Activated naive CD4-positive, alpha-beta T cell (primary cell): ENCODE measurements at places on chromosomes 12 and 14.

- no peak for DNase-seq
Observed at GRCh38 chr12:45336762-45337596, 121.1 kb downstream of the ANO6 start.

GRCh38 chr12:109510196-109510595 lies 32.8 kb downstream of the UBE3B start:
- no peak for DNase-seq

DNA sequence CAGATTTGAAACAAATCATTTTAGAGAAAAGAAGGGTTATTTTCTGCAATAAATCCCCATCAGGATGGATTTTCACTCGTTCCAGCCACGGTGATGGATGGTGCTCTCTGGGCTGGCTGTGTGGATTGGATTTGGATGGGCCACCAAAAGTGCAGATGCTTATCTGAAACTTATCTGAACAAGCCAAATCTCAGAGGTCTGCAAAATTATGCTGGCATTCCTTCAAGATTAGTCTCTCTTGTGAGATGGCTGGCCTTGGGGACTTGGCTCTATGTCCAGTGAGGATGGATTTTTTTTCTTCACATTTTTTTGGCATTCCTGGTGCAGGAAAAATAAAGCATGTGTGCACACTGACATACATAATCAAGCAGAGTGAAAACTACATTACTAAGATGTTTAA lies 341.9 kb downstream of the GXYLT1 start:
- DNase-seq = no peak

DNA sequence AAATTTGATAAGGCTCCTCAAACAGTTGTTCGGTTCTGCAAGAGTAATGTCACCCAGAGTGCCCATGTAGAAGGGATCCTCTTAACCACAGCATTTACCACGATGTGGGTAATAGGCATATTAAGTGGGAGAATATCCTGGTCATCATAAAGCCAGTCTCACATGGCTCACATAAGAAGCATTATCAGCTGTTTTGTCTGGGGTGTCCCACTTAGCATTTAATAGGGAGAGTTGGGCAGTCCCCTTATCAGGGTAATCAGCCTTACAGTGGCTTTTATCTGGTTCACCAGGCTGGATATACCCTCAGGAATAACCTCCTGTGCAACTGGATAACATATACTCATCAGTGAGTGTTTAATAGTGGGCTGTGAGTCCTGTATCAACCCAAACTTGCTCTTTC lies 12.9 kb upstream of the TMEM263 start:
- no peak for DNase-seq

GRCh38 chr14:34997762-34998161 lies 15.0 kb downstream of the SRP54 start:
- DNase-seq = no peak

DNA sequence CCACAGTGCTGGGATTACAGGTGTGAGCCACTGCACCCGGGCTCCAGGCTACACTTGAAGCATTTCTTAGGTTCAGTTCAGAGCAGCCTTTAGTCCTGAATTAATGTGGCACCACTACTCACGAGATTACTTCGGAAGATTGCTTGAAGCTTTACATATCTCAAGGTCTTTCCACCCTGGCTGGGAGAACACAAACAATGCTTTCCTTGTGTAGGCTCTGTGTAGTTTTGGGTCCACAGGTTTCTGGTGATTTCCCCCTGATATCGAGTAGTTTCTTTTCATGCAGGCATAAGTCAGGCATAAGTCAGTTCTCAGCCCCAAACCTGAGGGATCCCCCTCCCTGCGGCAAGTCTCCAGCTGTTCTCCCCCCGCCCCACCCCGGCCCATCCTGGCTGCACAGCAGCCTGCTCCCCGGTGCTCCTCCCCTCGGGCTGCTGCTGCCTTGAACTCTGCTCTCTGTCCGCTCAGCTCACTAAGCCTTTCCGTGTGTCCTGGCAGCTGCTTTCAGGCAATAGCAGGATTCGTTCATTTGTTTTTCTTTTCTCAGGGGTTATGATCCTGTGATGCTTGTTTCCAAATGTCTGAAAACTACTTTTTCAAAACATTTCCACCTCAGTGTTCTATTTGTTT lies 417.7 kb downstream of the TMEM121 start:
- no peak for DNase-seq

DNA sequence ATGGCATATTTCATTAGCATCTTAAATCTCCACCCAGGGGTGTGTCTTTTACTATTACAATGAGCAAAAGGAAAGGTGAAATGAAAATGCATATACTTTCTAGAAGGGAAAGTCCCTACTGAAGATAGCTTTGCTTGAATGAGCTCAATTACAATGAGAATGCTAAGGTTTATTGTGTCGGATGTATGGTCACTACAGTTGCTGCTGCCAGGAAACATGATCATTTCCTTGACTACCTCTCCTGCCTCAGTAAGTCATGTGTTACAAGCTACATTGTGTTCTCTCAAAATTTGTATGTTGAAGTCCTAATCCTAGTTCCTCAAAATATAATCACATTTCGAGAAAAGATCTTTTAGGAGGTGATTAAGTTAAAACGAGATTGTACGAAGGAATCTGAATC lies 322.2 kb downstream of the MDGA2 start:
- no peak for DNase-seq

DNA sequence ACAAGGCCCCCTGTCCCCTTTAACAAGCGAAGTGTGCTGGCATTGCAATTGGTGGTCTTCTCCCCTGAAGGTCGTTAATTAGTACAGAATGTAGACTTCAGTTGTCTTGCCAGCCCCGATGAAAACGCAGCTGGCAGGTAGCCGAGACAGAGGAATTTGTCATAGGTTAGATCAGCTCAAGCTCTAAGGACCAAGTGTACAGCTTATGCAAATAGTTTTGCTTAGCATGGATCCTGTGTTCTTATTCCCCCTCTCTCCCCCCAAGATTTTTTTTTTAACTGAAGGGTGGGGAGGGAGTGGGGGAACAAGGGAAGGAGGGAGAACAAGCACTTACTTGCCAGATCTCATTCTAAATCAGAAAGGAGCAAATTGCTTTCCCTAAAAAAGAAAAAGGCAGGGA lies 58.6 kb upstream of the PARP11 start:
- DNase-seq = no peak

DNA sequence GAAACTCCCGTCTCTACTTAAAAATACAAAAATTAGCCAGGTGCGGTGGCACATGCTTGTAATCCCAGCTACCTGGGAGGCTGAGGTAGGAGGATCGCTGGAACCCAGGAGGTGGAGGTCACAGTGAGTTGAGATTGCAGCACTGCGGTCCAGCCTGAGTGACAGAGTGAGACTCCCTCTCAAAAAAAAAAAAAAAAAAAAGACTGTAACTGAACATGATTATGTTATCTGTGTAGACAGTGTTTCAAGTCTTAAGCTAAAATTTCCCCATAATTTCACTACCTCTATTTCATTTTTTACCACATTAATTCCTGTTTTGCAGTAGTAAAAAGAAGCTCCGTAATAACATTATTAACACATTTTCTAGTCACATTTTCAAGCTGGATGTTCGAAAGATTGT lies 5.4 kb downstream of the PLBD1 start:
- DNase-seq = no peak

DNA sequence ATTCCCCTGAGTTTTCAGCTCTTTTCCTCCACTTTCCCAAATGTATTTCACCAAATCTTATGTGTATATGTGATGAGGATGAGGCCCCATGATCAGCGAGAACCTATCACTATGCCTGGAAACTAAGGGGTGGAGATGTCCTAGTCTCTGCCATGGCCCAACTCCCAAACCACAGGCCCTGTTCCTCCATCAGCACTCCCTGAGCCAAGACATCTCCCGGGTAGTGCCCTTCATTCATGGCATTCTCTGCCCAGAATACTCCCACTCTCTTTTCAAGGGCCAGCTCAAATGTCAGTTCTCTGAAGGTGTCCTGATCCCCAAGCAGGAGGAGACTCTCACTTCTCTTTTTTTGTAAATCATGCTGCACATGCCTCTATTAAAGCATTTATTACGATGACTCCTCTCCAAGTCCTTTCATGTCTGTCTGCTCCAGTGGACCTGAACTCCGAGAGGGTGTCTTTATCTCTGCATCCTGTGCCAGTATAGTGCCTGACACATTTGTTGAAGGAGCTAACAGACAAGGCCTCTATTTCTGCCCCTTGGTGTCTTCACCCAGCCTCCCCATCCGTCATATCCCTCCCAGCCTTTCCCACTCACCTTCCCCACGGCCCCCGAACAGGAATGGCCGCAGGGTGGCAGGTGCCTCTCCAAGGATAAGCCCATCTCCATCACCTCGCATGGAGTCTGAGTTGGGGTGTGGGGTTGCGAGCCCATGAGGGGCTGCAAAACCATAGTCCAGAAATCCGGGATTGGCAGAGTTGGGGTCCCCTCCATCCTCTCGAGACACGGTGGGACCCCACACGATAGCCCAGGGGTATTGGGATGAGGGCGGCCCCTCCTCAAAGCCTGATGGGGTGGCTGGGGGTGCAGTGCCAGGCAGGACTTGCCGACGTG lies 3.7 kb downstream of the PIANP start:
- no peak for DNase-seq

- no peak for DNase-seq
Observed at GRCh38 chr12:46667551-46667950, 158.2 kb downstream of the SLC38A4 start.

DNA sequence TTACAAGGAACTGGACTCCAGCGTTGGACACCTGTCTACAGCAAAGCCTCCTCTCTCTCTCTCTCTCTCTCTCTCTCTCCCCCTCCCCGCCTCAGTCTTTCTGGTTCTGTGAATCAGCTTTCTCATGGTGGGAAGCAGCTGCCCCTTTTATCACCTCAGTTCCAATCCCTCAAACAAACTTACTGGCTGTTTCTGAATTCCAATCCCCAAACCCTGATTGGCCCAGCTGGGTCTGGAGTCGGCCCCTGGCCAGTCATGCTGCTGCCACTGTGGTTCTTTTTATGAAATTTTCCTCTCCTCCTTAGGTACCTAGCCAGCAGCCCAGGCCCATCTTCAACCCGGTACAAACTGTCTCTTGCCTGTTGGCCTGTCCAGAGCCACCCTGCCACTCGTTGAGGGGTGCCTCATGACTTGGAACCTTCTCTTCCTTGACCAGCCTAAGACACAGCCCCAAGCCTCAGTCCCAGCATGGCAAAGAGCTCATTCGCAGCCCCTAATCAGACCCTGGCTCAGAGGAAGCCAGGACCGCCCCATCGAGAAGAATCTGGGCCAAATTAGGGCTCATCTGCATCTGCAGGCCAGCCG lies 9.4 kb upstream of the MORN3 start:
- no peak for DNase-seq

DNA sequence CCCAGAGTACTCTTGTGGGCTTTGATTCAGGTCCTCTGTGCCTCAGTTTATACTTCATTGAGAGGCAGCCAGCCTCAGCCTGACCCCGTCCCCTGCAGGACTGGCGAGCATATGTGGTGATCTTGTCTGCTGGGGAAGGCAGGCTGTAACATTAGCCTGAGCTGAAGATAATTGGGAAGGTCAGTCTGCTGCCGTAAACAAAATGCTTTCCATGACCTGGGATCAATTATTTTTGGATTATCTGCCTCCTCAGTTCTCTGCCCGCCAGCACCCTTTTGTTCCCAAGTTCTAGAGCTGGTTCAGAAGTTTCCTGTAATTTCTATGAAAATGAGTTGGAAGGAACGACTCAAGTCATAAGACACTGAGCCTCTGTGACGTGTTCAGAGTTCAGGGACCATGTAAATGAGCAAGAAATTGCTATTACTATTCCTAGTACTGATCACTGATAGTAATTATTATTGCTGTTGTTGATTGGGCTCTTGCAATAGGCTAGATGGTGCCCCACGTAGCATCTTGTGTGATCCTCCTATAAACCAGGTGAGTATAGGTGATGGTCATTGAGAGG lies 4.5 kb downstream of the ORAI1 start:
- no peak for DNase-seq

DNA sequence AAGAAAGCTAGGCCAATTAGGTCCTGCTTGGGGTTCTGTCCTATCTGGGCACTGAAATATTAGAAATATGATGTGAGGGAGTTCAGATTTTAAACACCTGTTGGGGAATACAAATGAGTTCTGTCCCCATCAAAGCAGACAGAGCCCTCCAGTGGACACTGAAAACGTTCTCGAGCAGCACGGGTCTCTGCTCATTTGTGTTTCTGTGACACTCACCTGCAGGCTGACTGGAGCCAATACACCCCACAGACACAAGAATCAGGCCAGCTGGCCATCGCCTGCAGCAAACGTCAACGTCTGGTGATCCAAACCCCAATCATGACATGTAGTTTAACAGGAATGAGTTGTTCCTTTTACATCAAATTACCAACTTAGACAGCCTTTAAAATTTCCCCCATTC lies 493.4 kb upstream of the TMEM132C start:
- DNase-seq = no peak

DNA sequence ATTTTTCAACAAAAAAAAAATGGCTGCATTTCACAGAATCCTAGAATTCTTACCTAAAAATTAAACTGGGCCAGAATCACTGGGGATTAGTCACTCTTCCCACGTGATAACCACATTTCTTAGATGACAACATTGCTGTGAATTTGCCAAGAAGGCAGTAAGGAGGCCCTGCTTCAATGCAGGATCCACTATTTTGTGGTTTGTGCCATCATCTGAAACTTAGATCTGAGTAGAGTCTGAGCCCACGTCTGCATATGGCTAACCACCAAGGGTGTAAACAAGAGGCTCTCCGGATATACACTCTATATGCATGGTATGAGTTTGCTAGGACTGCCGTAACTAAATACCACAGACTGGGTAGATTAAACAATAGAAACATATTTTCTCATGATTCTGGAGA lies 24.4 kb upstream of the TBX5 start:
- DNase-seq = no peak

DNA sequence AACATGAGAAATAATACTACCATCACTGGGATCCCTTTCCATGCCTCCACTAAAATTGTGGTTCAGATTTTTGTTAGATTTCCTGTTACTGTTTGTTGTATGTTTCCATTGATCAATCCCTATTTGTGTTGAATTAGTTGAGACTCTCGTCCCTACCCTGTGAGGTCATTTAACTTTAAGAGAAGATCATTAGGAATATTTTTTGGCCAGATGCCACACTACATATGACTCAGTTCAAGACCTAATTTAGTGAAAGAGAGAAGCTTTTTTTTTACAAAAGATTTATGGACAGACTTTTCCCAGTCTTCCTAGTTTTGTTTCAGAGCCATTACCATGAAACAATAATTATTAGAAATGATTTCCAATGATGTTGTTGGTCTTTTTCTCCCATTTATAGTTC lies 35.5 kb downstream of the CPSF6 start:
- DNase-seq = no peak

GRCh38 chr12:6987956-6988553 lies 17.3 kb downstream of the EMG1 start:
- no peak for DNase-seq

DNA sequence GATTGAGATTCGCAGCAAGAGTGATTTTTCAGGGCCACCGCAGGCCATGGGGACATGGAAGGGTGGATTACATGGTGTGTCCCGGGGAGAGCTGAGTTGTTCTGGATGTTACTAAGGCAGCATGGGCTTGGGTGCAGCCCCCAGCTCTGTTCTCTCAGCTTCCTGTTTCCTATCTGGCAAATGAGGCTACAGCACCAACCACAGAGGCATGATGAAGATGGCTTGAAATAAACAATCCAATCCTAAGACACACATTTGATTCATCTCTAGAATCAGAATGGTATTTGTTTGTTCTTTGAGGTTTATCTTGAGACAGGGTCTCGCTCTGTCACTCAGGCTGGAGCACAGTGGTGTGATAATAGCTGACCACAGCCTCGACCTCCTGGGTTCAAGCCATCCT lies 21.6 kb downstream of the GLTP start:
- no peak for DNase-seq
